ENCODE measurements at places on chromosomes 12 and 14.

DNA sequence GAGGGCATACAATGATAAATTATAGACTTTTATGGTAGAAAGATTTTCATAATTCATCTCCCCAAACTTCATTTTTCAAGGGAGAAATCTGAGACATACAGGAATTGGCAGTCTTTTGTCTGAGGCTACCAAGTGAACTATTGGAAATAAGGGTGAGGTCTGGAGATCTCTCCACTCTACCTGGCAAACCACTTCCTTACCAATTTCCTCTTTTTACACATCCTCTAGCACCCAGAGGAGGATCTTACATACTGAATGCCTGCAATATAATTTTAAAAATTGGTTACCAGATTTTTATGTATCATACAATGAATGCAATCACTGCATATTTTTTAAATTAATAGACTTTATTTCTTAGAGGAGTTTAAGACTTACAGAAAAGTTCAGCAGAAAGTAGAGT is 6.6 kb downstream of the PDE6H start:
- DNase-seq, result no peak

DNA sequence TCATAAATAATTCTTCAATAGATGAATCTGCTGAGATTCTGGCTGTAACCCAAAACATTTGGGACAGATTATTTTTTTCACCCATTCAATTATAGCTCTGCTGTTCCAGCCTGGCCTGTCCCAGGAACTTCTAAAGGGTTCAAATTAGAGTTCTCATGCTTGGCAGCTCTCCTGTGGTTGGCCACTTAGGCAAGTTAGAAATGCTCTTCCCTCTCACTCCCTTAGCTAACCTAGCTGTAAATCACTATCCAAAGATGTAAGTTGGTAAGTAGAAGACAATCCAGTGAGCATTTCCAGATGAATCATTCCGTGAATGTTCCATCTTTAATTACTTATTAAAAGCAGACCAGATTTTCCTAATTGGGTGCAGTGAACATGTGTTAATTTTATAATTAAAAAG is 760.4 kb upstream of the TBX3 start:
- DNase-seq, result no peak

GRCh38 chr14:56514663-56515371 is 64.8 kb upstream of the TMEM260 start:
- DNase-seq, result no peak

DNA sequence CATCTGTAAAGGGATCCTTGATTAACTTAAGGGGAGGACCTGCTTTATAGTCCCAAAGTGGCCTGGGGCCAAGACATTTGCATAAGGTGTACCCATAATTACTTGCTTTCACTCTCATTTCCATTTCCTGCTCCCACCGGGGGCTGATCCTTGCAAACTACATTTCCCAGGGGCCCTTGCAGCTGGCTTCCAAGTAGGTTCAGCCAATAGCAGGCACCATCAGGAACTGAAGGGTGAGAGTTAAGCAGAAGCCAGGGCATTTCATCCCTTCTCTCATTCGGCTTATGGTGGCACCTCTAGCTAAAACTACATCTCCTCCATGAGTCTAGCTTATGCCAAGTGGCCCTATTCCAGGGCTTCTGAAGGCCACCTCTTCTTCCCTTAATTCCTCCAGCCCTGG is 88.8 kb downstream of the CCDC60 start:
- DNase-seq, result no peak

- DNase-seq, result no peak
Observed at GRCh38 chr12:105766029-105766428, 372.7 kb downstream of the NUAK1 start.

DNA sequence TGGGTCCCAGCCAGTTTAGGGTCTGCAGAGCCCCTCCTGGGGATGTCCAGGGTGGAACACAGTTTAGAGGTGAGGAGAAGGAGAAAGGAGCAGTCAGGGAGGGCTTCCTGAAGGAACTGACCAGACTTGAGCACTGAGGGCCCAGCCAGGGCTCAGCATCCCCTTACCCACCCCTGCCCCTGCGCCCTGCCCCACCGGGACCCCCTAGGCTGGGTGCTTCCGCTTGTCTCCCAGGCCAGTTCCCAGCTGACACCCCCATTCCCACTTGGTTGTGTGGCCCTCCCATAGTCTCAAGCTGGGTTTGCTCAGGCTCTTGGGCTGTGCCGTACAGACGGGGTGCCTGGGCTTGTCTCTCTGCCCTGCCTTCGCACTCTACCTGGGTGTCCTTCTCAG is 26.3 kb upstream of the KIF26A start:
- DNase-seq, result no peak

- DNase-seq, result no peak
Observed at GRCh38 chr12:10362325-10362724, 27.5 kb downstream of the KLRK1 start.

GRCh38 chr14:103819503-103820307 is 27.7 kb downstream of the PPP1R13B start:
- DNase-seq, result no peak
